Activated naive CD4-positive, alpha-beta T cell (primary cell): ENCODE measurements at places on chromosomes 3 and 15.

- DNase-seq, result no peak
Measured at GRCh38 chr3:112128843-112129727, 4.0 kb downstream of the GCSAM start.

DNA sequence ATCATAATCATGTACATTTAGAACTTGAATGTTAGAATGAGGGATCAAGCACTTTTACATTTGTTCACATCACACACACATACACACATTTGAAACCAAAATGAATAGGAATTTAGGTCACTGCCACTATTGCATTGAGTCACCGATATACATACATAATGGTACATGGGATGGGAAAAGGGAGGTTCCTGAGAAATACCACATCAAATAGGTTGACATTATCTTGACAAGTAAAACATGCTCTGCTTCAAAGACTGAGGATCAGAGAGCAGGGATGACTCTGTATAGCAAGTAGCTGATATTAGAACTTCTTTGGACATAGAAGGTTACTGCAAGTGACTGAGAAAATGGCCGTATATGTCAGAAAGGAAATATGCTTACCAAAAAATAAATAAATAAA, 847.2 kb downstream of the PLOD2 start:
- DNase-seq, result no peak

- DNase-seq, result no peak
Measured at GRCh38 chr3:58082047-58082446, 73.8 kb downstream of the FLNB start.

DNA sequence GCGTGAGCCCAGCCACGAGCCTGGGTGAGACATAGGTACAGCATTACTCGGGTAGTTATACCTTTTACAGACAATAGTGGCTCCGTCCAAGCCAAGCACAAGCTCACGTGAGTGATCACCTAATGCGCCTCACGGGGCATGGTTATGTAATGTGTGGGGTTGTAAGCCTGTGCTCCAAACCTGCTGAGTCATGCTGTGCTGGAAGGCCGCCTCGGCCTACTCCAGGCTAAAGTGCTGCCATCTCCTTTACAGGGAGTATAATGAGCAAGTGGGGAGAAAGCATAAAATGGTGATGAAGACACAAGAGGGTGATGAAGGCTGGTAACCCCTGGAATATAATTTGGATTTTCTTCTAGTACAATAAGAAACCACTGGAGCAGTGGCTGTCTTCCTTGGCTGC, 175.8 kb upstream of the STT3B start:
- no peak for DNase-seq

- no peak for DNase-seq
Measured at GRCh38 chr15:89999676-90000185, 1.4 kb upstream of the ZNF710 start.

GRCh38 chr15:41031232-41032078, 78.2 kb downstream of the CHAC1 start:
- DNase-seq, result no peak

DNA sequence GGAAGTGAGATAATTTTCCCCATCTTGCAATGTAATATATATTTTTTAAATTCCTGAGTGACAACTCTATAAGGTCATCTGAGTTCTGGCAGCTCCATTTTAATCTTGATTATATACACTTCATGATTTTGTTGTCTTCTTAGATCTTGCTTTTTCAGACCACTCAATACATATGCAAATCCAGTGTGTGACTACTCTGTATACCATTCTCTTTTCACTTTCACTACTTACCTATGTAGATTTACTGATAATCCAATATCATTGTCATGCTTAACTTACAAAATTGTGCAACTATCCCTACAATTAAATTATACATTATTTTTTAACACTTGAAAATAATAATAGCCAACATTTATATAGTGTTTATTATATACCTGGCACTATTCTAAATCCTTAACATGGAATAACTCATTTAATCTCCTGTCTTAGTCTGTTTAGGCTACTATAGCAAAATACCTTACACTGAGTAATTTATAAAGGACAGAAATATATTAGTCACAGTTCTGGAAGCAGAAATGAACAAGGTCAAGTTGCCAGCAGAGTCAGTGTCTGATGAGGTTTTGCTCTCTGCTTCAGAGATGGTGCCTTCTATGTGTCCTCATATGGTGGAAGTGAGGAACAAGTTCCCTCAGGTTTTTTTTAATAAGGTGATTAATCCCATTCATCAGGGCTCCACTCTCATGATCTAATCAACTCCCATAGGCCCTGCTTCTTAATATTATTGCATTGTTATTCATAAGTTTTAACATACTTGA, 338.5 kb downstream of the TUSC7 start:
- DNase-seq, result no peak

GRCh38 chr3:195790901-195791300, 20.8 kb downstream of the MUC4 start:
- DNase-seq, result no peak

- no peak for DNase-seq
Measured at GRCh38 chr3:45187694-45188141, 38.4 kb downstream of the TMEM158 start.

DNA sequence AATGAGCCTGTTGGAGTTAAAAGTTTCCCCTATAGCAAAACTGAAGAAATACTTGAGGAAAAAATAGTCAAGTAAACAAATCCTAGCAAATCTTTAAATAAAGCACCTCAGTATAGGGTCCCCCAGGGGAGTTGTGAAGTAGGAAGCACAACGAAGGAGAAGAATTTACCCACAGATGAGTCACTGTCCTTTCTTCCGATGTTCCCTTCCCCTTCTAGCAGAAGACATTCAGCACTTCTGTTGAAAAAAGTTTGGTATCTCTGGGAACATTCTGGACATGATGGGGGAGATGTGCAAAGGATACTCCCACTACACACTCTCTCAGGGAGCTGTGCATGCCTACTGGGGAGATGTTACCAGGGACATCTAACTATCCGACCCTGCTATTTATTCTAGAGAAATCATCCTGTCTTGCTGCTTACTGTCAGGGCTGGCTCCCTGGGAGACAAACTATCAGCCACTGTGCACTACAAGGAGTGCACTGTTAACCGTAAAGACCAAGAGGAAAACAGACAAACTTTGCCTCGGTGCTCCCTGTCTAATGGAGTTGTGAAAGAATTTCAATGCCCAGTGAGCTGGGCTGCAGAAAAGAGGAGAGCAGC, 93.8 kb downstream of the RFTN1 start:
- no peak for DNase-seq

DNA sequence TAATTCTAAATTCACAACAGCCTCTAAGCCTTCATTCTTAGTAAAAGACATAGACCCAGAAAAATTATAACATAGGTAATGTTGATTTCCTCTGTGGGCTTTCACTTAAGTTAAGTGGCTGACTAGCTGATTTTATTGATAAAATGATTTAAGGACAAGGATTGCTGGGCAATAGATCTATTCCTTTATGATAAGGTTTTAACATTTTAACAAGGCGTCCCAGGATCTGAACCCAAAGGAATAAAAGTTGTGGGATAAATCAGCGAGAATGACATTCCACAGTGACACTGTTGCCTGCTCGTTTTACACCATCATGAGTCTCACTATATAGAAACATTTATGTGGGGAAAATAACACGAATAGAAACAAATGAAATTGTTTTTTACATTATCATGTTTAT, 1151.0 kb downstream of the ZPLD1 start:
- no peak for DNase-seq

DNA sequence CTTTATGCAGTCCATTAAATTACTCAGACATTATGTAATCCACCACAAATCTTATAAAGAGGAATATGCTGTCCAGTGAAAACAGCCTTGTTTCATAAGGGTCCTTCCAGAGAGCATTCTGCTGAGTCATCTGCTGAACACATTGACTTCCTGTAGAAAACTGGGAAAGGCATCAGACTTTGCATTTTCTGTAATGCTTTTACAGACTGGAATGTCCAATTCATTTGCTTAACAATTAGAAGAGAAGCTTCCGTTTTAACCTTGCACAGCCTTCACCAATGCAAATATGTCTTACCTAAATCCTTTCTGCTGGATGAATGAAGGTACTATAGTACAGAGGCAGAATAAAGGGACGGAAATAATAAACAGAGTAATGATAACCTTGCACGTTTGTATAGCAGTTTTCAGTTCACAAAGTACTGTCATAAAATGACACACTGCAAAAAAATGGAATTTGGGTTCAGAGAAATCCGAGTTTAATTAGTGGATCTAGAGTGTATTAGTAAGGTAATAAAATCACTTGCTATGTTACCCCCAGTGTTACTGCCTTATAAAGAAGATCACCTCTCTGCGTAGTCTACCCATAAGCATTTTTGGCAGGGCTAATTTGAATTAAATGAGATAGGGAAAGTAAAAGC, 301.5 kb downstream of the PYDC2 start:
- no peak for DNase-seq

DNA sequence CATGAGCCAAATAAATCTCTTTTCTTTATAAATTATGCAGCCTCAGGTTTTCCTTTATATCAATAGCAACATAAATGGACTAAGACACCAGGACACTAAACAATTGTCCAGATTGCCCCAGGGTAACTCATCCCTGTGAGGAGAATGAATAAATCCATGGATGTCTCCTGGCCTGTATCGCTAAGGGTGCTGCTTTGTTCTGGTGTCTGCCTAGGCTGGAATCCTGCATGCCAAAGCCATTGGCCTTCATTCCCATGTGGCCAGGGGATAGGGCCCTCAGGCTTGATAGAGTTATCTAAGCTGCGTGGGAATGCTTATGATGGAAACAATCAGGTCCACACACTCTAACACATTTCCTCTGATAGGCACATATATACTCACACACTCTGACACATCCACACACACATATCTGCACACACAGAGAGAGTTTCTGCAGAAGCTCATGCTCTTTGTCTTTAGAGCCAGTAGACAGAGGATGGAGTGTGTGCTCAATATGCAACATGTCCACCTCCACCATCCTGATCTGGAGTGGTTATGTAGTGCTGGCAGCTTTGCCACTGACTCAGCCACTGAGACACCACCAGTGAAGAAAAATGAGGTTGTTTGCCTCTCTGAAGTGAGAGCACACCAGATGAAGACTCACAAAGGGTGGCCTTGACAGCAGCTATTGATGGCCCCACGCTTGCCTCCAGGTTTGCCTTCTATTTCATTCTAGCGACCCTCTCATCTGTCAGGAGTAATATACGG, 24.0 kb upstream of the DGKG start:
- DNase-seq, result no peak

GRCh38 chr3:118478706-118479276, 555.9 kb downstream of the IGSF11 start:
- no peak for DNase-seq

DNA sequence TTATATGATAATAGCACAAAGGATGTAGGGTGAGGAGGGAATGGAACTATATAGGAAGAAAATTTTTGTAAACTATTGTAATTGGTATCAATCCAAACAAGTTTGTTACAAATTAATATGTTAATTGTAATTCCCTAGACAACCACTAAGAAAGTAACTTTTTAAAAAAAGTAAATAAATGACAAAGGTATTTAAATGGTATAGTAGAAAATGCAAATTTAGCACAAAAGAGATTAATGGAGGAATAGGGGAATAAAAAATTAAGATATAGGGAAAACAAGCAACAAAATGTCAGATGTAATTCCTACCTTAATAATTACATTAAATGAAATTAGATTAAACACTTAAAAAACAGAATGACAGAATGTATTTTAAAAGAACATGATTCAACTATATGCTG, 60.3 kb downstream of the TIMP4 start:
- no peak for DNase-seq

DNA sequence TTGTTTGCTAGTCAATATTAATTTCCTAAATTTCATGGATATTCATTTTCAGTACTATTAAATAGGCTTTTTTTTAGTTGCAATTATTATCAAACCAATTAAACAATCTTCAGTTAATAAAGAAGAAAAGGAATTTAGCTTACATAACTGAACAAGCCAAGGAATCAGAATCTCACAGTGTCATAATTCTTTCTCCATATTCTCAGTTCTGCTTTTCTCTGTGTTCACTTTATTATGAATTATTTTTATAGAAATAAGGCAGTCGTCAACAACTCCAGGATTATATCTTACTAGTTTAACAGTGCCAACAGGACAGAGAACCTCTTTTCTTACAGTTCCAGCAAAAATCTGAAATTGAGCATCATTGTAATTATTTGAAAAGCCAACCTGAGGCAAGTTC, 221.7 kb downstream of the CGGBP1 start:
- no peak for DNase-seq

GRCh38 chr3:107128946-107129345, 248.3 kb upstream of the CCDC54 start:
- DNase-seq, result no peak

DNA sequence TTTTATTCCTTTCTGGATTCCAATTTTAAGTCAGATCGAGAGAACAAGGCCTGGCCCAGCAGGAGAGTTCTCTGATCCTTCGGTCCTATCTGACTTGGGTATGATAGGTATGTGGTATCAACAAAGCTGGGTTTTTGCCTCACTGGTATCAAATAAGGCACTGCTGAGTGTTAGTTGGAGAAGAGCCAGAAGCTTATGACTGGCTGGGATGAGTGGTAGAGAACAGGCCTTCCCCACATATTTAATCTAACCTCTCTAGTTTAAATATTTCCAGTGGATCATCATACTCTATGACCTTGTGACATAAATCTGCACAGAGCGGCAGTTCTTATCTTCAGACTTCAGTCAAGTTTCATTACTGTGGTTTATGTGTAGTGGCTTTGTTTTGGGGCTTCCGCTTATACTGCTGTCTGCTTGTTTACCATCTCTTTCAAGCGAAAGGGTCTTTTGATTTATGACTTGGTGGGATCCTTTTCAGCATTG, 164.5 kb downstream of the PTPRG start:
- no peak for DNase-seq

DNA sequence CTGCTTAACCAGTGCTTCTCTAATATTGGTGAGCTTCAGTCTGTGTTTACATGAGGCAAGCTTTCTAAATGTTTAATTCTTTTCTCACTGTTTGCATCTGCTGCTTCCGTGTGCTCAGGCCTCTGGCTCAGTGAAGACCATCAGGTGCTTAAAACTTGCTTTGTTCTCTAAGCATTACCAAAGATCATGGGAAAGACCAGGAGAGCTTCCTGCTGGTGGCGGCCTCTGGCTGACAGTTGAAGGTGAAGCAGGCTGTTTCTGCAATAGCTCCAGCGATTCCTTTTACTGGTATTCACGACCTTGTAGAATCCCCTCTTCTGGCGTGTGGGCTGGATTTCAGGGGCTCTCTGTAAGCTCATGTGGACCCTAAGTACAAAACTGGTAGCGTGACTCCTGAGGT, 45.1 kb downstream of the EDEM1 start:
- no peak for DNase-seq
